Esophagus squamous epithelium (tissue), 5 donors: ENCODE measurements at places on chromosomes 16 and 17. TPM values are rescaled to one million over a fixed set of nuclear protein-coding genes. Genes with fewer than 3 reads are reported as not detected.

DNA sequence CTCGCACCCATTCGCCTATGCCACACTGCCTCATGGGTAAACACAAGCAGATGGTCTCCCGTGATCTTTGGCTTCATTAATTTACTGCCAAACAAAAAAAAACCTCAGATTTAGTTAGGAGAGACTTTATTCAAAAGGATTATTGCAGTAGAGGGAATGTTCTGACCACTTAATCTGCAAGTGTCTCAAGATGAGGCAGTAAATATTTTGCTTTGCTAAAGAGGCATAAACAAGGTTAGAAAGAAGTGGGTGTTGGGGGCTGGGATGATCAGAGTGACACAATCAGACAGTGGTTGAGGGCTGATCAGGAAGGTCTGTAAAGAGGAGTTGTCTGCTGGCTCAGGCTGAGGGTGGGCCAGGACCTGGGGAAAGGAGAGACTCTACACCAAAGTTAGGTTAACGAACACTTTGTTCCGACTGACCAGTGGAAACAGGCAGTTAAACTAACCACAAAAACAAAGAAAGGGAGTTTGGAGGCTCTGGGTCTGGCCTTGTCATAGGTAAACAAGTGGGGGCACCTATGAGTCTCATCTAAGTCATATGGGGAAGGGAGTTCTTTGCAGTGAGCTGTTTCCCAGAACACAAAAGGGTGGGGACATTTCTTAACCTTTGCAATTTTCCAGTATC, 28.5 kb downstream of the HSD17B2 start:
- DNase-seq: no peak
- H3K4me3 ChIP-seq: no peak overlapping the region
- no peaks in the 10 kb centered on the region for H3K36me3 ChIP-seq

- DNase-seq: no peak
- peaks cover 23% of the 10 kb centered on the region for H3K4me1 ChIP-seq
- no peak overlapping the region for H3K4me3 ChIP-seq
- peaks cover 76% of the 10 kb centered on the region for H3K36me3 ChIP-seq
- H3K27me3 ChIP-seq: no peaks in the 10 kb centered on the region
- no peak overlapping the region for H3K27ac ChIP-seq
These were observed 2.8 kb upstream of the CD2BP2 start for GRCh38 chr16:30357715-30358576.

DNA sequence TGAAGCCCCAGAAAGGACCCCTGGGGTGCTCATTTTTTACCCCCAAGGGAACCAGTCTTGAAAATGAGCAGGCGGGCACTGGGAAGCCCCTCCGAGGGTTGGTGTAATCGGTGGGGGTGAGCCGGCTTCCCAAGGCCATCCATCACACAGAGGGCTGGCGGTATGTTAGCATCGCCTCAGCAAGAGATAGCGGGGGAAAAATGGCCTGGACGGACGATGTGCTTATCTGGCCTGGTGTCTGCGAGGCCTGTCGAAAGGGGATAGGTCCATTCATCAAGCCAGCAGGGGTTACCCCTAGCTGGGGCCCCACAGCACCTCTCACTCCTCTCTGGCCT, 188.9 kb downstream of the IRF8 start:
- no peaks in the 10 kb centered on the region for H3K27me3 ChIP-seq
- no peak overlapping the region for H3K4me3 ChIP-seq
- no peak for DNase-seq
- H3K4me1 ChIP-seq: no peaks in the 10 kb centered on the region
- no peak overlapping the region for H3K27ac ChIP-seq
- H3K36me3 ChIP-seq: no peaks in the 10 kb centered on the region

The RPS15A gene
- total RNA-seq: 3,115 TPM

The TLE7 gene
- not detected for total RNA-seq

GRCh38 chr17:74994440-74994839, 7.0 kb downstream of the CDR2L start:
- no peak for DNase-seq
- H3K4me3 ChIP-seq: no peak overlapping the region
- H3K27me3 ChIP-seq: no peaks in the 10 kb centered on the region
- no peak overlapping the region for H3K27ac ChIP-seq

The SNX20 gene
- 0.38 TPM for total RNA-seq

The PRSS33 gene
- total RNA-seq: not detected

The C17orf50 gene
- total RNA-seq: not detected

The KRTAP4-9 gene
- not detected for total RNA-seq

The TRIM72 gene
- total RNA-seq: not detected

The TBC1D3I gene
- 0.26 TPM for total RNA-seq

DNA sequence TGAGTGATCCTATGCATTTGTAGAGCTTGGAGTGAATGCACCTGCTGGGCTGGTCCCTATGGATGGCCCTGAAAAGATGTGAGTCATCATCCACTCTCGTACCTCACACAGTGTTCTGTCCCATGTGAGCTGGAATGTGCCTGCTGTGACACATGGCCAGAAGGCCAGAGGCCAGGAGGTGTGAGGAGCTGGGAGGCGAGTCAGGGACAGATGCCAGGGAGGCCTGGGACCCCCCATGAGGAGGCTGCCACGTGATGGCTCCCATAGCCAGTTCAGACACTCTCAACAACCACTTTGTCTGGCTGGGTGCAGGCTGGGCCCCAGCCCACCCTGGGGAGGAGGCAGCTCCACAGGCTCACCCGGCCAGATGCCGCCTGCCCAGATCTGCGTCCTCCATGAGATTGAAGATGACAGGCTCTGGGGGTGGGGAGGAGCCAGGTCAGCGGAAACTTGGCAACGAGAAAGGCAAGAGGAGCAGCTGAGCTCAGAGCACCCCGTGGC, 168.8 kb downstream of the C16orf78 start:
- H3K4me3 ChIP-seq: no peak overlapping the region
- H3K4me1 ChIP-seq: peaks cover 3% of the 10 kb centered on the region
- peak overlapping the region; percentile 66 for H3K27ac ChIP-seq
- no peaks in the 10 kb centered on the region for H3K27me3 ChIP-seq
- H3K36me3 ChIP-seq: no peaks in the 10 kb centered on the region
- no peak for DNase-seq

DNA sequence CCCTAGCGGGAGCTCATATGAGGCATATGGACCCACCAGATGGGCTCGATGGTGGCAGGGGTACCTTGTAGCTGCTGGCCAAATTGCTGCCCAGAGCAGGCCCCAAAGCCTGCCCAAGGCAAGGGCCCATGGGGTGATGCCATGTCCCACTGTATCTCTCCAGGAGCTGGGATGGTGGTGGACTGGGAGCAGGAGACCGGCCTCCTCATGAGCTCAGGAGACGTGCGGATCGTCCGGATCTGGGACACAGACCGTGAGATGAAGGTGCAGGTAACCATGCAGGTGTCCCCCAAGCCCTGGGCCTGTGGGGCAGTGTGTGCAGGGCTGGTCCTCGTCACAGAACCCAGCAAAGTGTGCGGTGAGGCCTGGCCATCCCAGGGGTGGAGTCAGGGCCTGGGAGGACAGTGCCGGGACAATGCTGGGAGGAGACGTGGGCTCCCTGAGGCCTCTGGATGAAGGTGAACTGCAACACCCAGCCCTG, 34.1 kb upstream of the CHMP6 start:
- no peak overlapping the region for H3K27ac ChIP-seq
- no peak for DNase-seq
- no peak overlapping the region for H3K4me3 ChIP-seq
- no peaks in the 10 kb centered on the region for H3K36me3 ChIP-seq
- H3K27me3 ChIP-seq: no peaks in the 10 kb centered on the region

GRCh38 chr17:8896087-8896486, 28.6 kb upstream of the PIK3R6 start:
- no peak overlapping the region for H3K27ac ChIP-seq
- H3K36me3 ChIP-seq: no peaks in the 10 kb centered on the region
- H3K27me3 ChIP-seq: no peaks in the 10 kb centered on the region
- no peak overlapping the region for H3K4me3 ChIP-seq
- peaks cover 8% of the 10 kb centered on the region for H3K4me1 ChIP-seq
- DNase-seq: no peak

DNA sequence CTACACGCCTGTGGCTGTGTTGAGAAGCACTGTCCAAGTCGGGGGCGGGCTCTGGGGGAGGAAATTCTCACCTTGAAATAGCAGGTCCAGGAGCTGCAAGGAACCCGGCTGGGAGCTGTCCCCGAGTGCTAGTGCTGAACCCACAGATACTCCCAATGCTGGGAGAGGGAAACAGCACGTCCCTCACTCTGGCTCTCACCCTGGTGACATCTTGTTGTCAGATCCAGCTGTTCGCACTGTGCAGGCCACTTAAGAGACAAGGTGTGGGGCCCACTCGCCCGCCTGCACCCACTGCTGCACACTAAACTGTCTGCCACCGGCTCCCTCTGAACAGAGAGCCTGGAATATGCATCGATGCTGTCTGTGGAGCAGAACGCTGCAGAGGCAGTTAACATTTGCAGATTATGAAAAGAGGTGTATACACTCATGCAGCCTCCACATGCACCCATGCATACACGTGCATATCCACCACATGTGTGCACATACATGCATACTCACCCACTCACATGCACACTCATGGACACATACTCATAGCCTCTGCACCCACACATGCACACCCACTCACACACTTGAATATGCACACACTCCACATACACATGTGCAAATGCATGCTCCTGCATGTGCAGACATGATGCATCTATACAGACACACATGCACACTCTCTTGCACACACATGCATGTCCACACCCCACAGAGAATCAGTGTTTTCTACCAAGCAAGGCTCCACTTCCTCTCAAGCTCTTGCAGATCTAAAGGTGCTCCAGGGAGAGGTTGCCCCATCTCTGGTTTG, 42.0 kb downstream of the MGAT5B start:
- H3K27ac ChIP-seq: no peak overlapping the region
- H3K36me3 ChIP-seq: no peaks in the 10 kb centered on the region
- no peak for DNase-seq
- H3K27me3 ChIP-seq: no peaks in the 10 kb centered on the region
- H3K4me3 ChIP-seq: no peak overlapping the region

DNA sequence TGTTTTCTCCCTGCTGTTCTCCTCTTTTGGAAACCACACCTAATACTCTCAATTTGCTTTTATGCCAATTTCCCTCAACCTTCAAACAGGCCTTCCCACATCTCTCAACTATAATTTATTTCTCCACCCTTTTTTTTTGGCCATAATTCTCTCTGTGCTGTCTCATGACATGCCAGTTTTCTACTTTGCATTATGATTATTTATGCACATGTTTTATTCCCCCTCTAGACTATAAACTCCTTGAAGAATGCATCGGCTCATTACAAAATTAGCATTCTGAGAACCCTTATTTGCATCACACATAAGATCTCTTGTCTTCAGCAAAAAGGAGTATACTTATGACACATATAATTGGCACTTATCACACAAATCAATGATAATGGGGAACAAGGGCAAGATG, 10.9 kb upstream of the LYRM9 start:
- no peaks in the 10 kb centered on the region for H3K4me1 ChIP-seq
- H3K36me3 ChIP-seq: no peaks in the 10 kb centered on the region
- no peaks in the 10 kb centered on the region for H3K27me3 ChIP-seq
- H3K4me3 ChIP-seq: no peak overlapping the region
- H3K27ac ChIP-seq: no peak overlapping the region

- H3K4me3 ChIP-seq: no peak overlapping the region
- H3K27ac ChIP-seq: no peak overlapping the region
- no peaks in the 10 kb centered on the region for H3K4me1 ChIP-seq
- DNase-seq: no peak
- H3K27me3 ChIP-seq: no peaks in the 10 kb centered on the region
- H3K36me3 ChIP-seq: no peaks in the 10 kb centered on the region
These were observed 212.8 kb upstream of the ELAC2 start for GRCh38 chr17:13230350-13231264.

The CA4 gene
- total RNA-seq: 1.3 TPM

The CIITA gene
- total RNA-seq: 7.7 TPM

The ASGR1 gene
- total RNA-seq: 0.97 TPM

- no peaks in the 10 kb centered on the region for H3K36me3 ChIP-seq
- H3K27ac ChIP-seq: no peak overlapping the region
- H3K4me1 ChIP-seq: peaks cover 8% of the 10 kb centered on the region
- H3K27me3 ChIP-seq: no peaks in the 10 kb centered on the region
These were observed 11.8 kb downstream of the ENDOV start for GRCh38 chr17:80426671-80427326.

The HOXB7 gene
- total RNA-seq: 0.38 TPM

GRCh38 chr17:14791221-14791620, 473.9 kb downstream of the PMP22 start:
- no peak for DNase-seq
- no peaks in the 10 kb centered on the region for H3K4me1 ChIP-seq
- H3K27ac ChIP-seq: no peak overlapping the region
- H3K4me3 ChIP-seq: no peak overlapping the region

DNA sequence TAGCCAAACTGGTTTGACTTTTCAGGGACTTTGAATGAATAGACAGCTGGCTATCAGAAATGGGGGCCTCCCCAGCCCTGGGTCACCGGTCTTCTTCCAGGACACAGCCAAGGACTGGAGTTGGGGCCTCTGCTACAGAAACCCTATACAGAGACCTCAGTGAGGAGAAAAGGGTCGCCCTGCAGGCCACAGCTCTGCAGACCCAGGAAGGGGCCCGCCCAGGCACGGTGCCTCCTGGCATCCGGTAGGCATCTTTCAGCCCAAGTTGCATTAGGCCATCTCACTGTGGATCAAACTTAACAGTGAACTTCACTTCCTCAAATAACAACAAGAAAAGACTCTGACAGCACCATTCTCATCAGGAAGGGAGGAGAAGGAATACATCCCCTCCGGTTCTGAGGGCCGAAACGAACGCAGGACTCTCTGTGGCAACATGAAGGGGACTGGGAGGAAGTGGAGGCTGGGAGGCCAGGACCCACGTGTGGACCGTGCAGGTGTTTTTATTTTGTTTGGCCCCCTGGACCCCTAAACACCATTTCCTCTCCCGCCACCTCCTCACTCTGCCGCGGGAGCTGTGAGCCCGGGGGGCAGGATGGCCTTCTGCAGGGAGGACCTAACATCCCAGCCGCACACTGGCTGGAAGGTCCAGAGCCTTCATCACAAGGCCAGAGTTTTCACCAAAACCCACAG, 7.2 kb downstream of the SLC38A10 start:
- H3K4me1 ChIP-seq: peaks cover 35% of the 10 kb centered on the region
- no peak for DNase-seq
- H3K4me3 ChIP-seq: no peak overlapping the region
- H3K27me3 ChIP-seq: no peaks in the 10 kb centered on the region

DNA sequence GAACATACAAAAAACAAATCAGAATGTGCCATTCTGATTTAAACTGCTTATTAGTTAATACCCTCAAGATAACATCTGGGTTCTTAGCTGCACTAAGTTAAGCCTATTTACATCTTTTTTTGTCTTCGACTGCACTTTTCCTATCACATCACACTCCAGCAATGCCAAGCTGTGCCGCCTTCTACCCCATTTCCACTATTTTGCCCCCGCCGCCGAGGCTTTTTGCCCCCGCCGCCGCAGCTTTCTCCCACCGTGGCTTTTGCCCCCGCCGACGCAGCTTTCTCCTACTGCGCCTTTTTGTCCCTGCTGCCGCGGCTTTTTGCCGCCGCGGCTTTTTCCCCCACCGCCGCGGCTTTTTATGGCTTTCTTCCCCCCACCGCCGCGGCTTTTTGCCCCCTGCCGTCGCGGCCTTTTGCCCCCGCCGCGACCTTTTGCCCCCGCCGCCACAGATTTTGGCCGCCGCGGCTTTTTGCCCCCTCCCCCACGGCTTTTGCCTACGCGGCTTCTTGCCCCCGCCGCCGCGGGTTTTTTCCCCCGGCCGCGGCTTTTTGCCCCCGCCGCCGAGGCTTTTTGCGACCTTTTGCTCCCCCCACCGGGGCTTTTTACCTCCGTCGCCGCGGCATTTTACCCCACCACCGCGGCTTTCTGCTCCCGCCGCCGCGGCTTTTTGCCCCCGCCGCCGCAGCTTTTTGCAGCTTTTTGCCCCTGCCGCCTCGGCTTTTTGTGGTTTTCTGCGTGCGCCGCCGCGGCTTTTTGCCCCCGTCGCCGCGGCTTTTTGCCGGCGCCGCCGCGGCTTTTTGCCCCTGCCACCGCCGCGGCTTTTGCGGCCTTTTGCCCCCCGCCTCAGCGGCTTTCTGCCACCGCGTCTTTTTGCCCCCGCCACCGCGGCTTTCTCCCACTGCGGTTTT, 331.4 kb upstream of the WSB1 start:
- DNase-seq: no peak
- no peak overlapping the region for H3K4me3 ChIP-seq
- H3K27ac ChIP-seq: no peak overlapping the region
